ENCODE measurements at places on chromosomes 3 and 15.

DNA sequence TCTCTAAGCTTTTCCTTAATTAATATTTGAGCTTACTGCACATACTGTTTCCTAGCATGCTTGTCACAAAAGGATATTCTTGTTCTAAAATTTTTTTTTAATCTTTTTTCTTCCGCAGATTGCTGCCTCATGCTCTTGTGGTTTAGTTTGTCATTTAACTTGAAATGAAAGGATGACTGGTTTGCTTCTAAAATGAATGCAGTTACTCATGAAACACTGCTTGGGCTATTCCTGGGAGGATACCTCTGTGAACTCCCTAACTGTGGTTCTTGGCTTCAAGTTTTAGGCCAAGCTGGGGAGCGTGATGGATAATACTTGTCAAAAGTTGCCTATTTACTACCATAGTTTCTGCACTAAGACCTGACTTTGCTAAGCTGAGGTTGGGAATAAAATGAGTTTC, 64.0 kb downstream of the USP13 start:
- no peak for DNase-seq

- no peak for DNase-seq
Observed at GRCh38 chr3:71611099-71611498, 27.6 kb upstream of the FOXP1 start.

DNA sequence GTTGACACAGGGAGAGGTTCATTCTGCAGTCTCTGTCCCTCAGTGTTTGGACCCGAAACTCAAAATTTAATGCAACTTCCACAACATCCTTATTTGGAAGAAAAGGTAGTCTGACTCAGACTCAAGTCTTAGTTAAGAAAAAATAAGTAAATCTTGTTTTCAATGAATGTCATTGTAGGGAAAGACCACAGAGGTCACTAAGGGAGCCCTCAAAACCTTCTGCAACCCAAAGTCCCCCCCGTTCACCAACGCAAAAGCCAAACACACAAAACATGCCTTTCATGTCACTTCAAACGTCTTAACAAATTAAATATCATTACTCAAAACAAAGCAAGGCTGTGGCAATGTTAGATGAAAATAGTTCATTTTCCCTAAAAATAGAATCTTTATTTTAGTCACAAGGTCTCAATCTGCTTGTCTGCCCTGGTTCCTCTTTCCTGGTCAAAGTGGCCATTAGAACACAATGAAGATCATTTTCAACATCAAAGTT, 20.9 kb upstream of the SSUH2 start:
- DNase-seq, result no peak

DNA sequence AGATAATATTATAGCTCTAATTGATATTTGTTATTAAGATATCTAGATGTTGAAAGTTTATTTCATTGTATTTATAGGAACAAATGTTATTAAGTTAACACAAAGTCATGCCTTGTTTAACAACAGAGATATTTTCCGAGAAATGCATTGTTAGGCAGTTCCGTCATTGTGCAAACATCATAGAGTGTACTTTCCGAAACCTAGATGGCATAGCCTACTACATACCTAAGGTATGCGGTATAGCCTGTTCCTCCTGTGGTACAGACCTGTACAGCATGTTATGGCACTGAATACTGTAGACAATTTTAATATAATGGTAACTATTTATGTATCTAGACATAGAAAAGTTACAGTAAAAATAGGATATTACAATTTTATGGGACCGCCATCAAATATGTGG, 114.3 kb downstream of the NAALADL2 start:
- DNase-seq, result no peak

- no peak for DNase-seq
Observed at GRCh38 chr3:182716114-182716688, 77.1 kb upstream of the ATP11B start.

DNA sequence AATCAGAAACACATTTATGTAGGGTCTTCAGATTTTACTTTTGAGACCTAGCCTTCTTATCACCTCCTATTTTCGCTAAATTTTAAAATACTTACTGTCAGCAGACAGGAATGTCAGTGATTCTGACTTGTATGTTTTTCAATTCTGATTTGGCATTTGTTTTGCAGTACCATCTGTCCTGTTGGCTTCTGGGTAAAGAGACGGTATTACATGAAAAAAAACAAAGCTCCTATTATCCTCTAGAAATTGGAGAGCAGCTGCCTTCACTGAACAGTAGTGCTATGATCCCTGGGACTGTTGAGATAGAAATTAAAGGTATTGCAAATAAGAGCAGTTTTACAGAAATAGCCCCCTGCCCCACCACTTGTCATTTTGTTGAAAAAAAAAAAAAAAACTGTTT, 8.4 kb downstream of the ARMC8 start:
- DNase-seq, result no peak

DNA sequence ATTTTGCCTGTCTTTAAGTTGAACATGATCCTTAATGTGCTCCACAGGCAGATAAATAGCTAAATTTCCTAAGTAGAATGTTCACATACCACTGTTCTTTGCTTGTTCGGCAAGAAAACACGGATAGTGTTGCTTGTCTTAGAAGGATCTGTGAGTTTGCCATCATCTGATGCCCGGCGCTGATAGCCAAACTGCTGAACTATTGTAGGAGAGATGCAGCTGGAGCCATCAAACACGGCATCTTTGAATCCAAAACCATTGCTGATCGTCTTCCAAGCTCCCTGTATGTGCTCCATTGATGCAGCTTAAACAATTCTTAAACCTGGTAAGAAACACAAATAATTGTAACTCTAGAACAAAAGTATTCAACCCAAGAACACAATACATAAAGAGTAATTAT, 45.5 kb downstream of the RAF1 start:
- DNase-seq, result no peak

DNA sequence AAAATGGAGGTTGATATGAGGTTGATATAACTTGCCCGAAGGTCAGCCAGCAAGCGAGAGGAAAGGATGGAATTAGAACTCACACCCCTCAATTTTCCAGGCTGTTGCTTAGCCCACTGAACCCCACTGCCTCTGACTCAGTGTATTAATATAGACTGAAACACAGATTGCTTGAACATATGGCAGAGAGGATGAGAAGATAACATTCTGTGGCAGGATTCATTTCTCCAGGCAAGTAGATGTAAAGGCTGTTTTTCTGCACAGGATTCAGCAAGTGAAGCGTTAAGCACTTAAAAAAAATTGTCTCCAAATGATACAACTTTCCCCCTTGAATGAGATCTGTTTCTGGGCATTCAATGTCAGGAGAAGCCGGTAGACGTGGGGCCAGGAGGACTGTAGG, 335.2 kb downstream of the GAP43 start:
- no peak for DNase-seq

DNA sequence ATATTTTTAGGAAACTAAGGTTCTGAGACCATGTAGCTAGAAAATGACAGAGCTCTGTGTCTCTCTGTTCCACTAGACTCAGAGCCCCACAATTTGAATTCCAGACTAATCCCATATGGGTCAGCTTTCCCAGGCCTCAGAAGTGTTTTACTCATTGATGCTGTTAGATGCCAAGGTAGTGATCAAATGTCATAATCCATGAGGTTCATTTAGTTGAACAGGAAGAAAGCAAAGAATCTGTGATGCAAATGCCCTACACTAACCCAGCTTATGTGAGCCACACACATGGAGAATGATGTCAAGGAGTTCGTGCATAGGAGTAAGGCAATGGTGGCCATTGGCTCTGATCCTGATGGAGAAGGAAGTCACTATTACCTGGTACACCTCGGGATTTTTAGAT, 363.4 kb upstream of the RARB start:
- DNase-seq, result no peak

DNA sequence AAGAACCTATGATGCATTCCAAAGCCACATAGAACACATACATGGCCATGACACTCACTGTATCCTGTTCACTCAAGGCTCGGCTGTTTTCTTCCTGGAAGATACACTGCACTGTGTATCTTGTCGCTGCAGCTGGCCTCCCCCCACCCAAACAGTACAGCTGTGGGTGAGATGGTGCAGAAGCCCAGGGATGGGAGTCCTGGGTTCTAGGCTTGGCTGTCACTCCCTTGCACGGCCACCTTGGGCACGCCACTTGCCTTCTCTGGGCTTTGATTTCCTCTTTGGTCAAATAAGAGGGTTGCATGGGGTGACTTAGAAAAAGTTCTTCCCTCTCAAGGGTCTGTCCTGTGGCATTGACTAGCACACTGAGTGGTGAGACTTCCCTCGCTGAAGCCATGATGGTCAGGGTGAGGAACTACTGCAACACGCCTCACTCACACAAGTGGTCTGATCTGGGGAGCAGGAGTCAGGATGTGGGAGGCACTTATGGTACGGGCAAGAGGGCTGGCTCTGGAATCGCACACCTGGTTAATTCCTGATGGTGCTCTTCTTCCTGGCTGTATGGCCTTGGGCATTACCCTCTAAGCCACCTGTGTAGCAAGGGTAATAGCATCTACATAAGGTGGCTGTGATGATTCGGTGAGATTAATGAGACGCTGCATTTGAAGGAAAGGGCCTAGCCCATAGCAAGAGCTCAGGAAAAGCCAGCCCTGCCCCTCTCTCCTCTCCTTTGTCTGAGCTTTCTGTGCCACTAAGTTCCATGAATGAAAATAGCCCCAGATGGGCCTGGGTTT, 44.0 kb downstream of the ANP32A start:
- no peak for DNase-seq

GRCh38 chr15:34725556-34725955, 29.2 kb downstream of the GJD2 start:
- no peak for DNase-seq

- DNase-seq, result no peak
Observed at GRCh38 chr3:23079976-23080375, 123.2 kb upstream of the UBE2E2 start.

DNA sequence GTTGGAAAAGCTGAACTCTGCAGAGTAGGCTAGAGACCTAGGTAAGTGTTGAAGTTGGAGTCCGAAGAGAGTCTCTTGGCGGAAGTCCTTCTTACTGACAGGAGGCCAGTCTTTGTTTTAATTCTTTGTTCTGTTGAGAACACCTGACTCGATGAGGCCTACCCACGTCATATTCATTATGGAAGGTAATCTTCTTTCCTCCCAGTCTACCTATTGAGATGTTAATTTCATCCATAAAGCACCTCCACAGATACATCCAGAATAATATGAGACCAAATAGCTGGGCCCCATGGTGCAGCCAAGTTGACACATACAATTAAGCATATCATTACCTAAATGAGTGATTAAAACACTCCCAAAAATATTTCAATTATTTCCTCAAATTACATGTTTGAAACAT, 515.5 kb downstream of the CADM2 start:
- DNase-seq, result no peak

DNA sequence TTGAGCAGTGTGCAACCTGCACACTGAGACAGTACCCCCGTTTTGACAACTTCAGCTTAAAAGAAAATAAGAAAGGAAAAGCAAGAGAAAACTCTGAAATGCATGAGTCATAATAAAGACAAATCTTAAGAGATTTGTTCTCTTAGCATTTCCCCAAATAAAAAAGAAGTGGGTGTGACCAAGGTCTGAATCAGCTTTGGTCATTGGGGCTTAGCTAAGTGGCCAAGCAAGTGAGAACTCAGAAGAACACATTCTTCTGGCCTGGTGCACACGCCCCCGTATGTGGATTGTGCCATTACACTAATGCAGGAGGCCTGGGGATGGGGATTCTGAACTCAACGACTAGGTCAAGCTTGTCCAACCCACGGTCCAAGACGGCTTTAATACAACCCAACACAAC, 56.9 kb upstream of the PDZRN3 start:
- DNase-seq, result no peak

DNA sequence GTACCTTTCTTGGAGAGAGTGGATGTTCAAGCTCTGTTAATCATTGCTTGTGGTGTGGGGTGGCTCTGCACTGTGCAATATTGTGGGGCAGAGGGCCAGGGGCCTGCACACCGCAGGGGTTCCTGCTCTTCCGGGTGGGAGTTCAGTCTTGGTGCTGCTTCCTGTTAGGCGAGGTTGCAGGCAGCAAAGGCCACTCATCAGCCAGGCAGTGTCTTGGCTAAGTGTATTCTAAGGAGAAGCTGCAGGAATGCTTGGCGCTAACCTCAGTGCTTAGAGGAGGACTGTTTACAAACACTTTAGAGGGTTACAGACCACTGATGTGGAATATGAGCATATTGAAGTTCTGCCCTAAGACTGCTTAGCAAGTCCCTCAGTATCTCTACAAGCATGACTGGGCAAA, 81.7 kb downstream of the CEP63 start:
- DNase-seq, result no peak

GRCh38 chr3:150410311-150411105, 2.4 kb downstream of the TSC22D2 start:
- no peak for DNase-seq

- no peak for DNase-seq
Observed at GRCh38 chr15:31016446-31016915, 25.1 kb upstream of the MTMR10 start.

DNA sequence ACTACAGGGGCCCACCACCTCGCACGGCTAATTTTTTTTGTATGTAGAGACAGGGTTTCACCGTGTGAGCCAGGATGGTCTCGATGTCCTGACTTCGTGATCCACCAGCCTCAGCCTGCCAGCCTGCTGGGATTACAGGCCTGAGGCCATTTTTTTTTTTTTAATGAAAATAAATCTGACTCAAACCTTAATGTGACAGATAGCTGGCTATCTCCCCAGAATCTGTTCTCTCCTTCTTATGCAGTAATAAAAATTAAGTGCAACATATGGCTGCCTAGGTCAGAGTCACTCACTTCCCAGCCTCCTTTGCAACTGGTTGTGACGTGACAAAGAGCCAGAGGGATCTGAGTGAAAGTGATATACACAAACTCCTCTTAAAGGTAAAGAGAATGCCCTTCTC, 53.0 kb downstream of the ZNF148 start:
- DNase-seq, result no peak

DNA sequence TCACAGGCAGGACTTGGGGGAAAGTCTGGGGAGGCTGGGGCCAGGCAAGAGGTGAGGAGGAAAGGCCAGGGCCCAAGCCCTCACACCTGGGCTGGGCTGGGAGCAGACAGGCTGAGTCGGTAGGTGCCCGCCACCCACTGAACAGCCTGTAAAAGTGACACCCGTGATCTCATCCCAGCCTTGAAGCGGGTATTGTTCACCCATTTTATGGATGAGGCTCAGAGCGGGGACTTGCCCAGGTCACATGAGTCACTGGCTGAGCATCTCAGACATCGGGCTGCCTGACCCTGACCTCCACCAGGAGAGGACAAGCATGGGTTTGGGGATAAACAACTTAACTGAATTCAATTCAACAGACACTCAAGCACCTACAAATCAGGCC, 52.0 kb upstream of the CTSH start:
- no peak for DNase-seq

DNA sequence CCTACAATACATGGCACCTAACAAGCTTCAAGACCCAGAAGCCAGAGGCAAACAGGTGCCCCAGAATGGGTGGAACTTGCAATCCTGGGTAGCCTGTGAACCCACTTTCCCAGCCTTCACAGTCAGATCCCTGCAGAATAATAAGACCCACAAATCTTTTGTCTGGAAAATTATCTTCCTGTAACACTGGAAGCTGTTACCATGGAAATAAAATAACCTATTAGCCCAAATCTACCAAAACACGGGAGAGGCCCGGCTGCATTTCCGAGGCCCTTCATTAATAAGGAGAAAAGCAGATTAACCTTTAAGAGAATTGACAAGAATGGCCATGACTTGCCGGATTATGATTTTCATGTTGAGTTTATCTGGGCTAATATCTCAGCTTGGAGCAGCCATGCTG, 256.1 kb upstream of the PROK2 start:
- no peak for DNase-seq

- no peak for DNase-seq
Observed at GRCh38 chr15:100873029-100873677, 6.5 kb upstream of the ALDH1A3 start.

- no peak for DNase-seq
Observed at GRCh38 chr15:75065851-75066509, 42.6 kb downstream of the PPCDC start.

- DNase-seq, result no peak
Observed at GRCh38 chr3:141849056-141849815, 27.2 kb upstream of the ATP1B3 start.

Data from stimulated activated CD8-positive, alpha-beta memory T cell treated with anti-CD3 and anti-CD28 coated beads, Interleukin-4, amount 100 ng/mL, for 1 hour (primary cell).